ENCODE measurements at places on chromosomes 3 and 15. TPM values are rescaled to one million over a fixed set of nuclear protein-coding genes. Genes with fewer than 3 reads are reported as not detected.

DNA sequence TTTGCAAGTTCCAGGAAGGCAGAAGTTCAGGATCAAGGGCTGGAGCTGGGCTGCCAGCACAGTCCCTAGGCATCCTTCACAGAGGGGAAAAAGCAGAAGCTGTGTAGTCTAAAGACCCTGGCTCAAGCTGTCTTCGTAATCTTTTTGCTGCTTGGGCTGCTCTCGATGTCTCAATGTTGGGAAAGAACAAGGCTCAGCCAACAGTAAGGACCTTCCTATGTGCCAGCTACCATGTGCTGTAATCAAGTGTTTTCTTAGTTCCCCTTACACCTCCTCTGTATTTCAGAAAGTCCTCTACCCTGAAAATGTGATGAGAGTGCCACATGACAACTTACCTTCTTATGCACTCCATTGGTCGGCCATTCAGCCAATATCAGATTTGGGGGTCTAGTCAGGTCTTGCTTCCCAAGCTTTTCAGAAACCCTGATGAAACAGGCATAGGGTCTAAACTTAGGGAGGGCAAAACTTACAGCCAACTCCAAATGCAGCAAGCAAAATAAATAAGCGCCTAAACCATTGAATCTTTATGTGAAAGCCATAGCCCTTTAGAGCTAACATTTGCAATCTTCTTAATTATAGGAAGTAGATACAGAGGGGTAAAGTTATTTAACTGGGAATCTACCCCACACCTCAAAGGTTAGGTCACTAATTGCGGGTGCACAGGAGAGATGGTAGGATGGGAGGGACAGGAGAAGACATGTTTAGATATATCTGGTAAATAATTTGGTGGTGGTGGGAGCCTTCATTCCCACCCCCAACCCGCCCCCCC, 1.2 kb upstream of the EDEM1 start:
- no peak overlapping the region for H3K27ac ChIP-seq
- peak overlapping the region; percentile 99 for H3K4me3 ChIP-seq
- H3K36me3 ChIP-seq: peaks cover 24% of the 10 kb centered on the region
- H3K27me3 ChIP-seq: no peaks in the 10 kb centered on the region
- H3K4me1 ChIP-seq: peaks cover 18% of the 10 kb centered on the region

DNA sequence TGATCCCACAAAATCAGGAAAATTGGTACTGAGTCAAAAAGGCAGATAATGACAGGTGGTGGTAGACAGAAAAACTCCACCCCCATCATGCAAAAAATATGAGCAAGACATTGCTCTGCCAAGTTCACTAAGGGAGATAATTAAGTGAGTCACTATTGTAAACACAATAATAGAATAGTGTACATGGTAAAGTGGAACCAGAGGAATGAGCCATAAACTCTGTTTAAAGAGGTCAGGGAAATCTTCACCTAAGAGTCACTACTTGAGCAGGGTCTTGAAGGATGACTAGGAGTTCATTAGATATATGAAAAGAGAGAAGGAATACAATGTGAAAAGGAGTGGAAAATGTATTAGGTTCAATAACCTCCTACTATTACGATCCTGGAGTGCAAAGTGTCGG, 213.4 kb upstream of the PEX5L start:
- no peak overlapping the region for H3K4me3 ChIP-seq
- H3K27ac ChIP-seq: no peak overlapping the region
- H3K36me3 ChIP-seq: no peaks in the 10 kb centered on the region
- no peaks in the 10 kb centered on the region for H3K27me3 ChIP-seq
- H3K4me1 ChIP-seq: no peaks in the 10 kb centered on the region

- no peak overlapping the region for H3K27ac ChIP-seq
- no peaks in the 10 kb centered on the region for H3K4me1 ChIP-seq
- H3K36me3 ChIP-seq: no peaks in the 10 kb centered on the region
- H3K4me3 ChIP-seq: no peak overlapping the region
- H3K27me3 ChIP-seq: peaks cover 18% of the 10 kb centered on the region
Measured at GRCh38 chr15:60975952-60976351, 253.2 kb downstream of the RORA start.

DNA sequence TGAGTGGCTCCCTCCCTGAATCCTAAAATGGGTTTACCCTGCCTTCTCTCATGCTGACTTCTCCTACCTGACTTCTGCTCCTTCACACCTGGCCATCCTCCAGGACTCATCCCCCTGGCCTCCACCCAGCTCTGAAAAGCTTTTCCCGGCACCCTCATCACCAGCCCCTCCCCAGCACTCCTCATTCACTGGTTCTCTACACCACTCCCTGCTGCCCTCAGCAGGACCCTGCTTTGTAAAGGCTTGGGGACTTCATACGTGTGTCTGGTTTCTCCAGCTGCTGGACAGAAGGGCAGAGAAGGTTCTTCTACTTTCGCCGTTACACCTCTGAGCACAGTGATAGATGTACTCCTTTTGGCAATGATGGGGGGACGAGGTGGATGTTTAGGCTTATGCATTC, 184.9 kb upstream of the UBE3A start:
- no peaks in the 10 kb centered on the region for H3K4me1 ChIP-seq
- no peak overlapping the region for H3K27ac ChIP-seq

BNC1 gene
- not detected for total RNA-seq

Measured in activated naive CD8-positive, alpha-beta T cell treated with anti-CD3 and anti-CD28 coated beads, Interleukin-2, amount 10 ng/mL, durations not matched to agents 7 days and 5 days (primary cell).